ENCODE measurements at places on chromosomes 5 and 9.

DNA sequence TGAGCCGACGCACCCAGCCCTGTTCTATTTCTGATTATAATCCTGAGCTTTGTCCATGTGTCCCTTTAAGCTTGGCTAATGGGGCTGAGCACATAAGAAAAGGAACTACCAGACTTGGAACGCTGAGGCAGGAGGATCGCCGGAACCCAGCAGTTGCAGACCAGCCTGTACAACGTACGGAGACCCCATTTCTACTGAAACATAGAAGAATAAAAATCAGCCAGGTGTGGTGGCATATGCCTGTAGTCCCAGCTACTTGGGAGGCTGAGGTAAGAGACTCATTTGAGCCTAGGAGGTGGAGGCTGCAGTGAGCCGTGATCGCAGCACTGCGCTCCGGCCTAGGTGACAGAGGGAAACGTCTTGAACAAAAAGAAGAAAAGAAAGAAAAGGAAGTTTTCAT lies 22.3 kb downstream of the TRIM7 start:
- no peak for DNase-seq

GRCh38 chr5:1899201-1899600 lies 16.5 kb upstream of the IRX4 start:
- DNase-seq = no peak

DNA sequence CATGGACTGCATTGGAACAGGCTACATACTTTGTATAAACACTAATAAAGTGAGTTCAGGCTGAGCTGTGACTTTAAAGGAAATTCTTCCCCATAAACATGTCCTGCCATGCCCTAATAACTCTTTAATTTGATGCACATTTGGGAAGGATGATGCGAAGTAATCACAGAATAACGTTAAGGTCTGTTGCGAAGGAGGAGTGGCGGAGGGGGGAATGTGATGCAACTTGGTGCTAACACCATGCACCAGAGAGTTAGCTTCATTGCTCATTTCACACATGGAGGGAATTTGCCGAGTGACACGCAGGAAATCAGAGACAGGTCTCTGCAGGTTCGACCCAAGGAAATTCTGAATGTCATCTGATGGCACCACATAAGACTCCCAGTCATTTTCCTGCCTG lies 32.9 kb downstream of the SLIT3 start:
- DNase-seq = no peak

DNA sequence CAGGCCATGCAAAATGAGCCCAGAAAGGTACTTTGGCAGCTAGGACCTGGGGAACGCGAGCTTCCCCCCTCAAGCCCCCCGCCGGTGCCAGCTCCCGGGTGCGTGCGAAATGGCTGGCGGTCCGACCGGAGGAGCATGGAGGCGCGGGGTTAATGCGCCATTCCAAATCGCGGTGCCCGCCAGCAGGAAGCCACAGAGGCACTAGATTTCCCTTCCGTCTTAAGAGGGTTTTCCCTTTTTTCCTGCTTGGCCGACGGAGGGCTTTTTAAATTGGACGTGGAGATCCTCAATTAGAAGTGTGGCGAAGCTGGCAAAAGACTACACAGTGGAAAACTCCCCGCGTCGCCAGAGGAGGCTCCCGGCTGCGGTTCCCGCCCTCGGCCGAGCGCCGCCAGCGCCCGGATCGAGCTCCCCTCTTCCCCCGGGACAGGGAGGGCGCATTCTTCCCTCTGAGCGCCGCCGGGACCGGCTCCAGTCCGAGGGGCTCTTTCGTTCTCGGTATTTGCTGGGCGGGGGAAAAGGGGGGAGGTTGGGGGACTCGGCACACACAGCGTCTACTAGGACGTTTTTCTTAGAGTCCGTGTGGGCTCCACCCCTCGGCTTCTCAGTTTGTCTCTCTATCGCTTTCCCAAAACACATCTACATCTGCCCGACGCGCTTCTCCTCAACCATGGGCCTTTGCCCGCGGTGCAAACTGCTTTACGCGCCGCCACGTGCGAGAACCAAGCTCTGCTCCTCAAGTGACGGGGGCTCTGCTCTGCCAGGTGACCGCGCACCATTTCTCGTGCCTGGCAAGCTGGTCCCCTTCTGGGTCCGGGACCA lies 3.0 kb downstream of the GDNF start:
- DNase-seq = peak; percentile 45

GRCh38 chr9:89001917-89002540 lies 10.8 kb downstream of the S1PR3 start:
- DNase-seq = no peak

DNA sequence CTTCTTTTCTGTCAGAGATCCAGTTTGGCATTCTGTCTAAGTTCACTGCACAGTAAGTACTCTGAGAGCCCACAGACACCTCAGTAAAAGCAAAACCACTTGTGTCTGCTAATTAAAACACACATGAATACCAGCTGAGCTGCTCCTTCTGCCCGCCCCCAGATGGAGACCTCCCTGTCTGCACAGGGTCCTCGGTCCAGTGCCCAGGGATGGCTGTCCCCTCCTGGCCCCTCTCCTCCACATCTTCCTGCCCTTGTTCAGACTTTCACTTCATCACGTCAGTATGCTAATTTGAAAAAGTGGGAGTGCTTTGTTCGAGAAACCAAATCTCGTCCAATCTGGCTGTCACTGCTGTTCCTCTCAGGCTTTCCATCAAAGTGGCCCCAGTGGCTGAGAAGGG lies 43.5 kb downstream of the LIX1 start:
- DNase-seq = no peak

DNA sequence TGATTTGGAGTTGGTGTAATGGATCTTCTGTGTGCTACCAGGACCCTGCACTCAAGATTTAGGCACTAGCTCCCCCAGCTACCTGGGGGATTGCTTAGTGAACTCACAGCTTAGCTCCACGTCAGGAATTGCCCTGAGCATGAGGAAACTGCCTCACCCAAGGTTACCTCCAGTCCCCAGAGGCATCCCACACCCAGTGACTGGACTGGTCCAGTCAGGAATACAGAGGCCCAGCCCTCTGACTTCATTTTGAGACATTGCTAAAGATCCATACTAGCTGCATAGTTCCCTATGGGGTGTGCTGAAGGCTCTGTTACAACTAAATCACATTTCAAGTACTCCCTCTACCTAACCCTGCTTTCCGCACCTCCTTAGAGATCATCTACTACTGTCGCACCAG lies 364.7 kb downstream of the EFNA5 start:
- DNase-seq = no peak

DNA sequence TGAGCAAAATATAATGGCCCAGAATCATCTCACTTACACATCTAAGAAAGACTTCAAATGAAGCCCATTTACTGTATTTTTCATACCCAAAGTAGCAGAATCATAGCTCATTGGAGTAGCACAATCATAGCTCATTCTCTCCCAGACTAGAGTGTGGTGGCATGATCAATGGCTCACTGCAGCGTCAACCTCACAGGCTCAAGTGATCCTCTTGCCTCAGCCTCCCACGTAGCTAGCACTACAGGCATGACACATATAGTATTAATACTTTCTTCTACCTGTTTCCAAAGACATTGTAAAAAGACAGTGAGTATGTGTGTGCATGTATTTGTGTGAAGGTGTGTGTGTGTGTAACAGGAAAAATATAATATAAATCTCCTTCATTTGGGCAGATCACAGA lies 1247.9 kb upstream of the ACO1 start:
- DNase-seq = no peak

DNA sequence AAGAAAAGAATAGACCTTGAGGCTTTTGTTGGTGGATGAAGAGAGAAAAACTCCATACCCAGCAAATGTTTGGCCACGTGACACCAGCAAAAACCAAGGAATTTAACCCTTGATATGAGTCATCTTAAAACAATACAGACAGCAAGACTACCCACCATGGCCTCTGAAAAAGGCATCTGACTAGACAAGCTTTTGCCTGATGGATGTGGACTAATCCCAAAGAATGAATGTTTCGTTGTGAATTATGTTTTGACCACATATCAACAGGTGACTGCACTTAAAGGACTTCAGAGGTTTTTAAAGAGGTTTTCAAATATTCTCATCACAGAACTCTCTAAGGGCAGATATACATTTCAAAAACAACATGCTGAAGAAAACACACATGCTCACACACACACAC lies 33.0 kb upstream of the SLC1A3 start:
- DNase-seq = no peak

- DNase-seq = no peak
Measured at GRCh38 chr5:68544091-68544647, 328.6 kb downstream of the PIK3R1 start.

DNA sequence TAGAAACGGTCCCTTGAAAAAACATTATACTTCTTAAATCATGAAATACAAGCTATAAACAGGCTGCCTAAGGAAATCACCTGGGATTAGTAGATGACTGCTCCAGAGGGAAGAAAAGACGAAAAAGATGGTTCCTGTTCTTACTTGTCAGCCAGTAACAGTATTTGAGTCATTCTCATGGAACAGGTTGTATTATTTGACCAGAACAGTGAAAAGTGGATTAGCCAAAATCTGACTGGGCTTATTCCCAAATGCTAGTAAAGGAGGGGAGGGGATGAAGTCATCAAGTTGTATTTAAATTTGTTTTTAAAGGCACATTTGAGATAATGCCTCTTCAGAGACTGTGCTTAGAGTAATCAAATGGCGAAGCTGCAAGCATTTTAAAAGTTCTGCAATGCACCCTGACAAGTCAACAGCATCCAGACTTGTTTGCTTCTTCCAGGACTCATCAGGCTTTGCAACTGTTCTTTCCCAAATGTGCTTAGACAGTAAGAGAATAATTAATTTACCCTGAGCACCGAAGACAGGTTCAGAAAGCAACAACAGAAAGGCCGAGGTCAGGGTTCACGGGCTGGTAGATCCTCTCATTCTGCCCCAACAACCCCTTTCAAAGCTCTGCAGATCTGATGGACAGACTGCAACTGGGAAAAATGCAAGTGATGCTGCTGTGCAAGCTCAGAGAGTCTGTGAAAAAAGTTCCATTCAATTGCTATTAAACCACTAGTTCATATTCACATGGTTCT lies 800.6 kb downstream of the KCTD16 start:
- no peak for DNase-seq

DNA sequence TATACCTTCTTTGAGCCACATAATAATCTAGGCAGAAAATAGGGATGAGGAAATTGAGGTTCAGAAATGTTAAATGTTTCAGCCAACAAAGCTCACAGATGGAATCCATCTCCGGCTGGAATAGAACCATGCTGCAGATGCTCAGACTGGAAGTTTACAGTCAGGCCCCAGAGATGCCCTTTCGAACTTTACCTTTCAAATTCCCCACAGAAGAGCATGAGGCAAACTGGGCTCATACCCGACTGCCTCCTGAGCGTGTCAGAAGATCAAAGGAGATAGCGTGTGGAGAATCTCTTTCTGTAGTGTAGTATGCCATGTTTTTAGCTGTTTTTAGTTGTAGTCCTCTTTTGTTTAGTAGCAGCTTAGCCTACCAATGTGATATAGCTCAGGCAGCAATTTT lies 72.0 kb upstream of the DAP start:
- no peak for DNase-seq

DNA sequence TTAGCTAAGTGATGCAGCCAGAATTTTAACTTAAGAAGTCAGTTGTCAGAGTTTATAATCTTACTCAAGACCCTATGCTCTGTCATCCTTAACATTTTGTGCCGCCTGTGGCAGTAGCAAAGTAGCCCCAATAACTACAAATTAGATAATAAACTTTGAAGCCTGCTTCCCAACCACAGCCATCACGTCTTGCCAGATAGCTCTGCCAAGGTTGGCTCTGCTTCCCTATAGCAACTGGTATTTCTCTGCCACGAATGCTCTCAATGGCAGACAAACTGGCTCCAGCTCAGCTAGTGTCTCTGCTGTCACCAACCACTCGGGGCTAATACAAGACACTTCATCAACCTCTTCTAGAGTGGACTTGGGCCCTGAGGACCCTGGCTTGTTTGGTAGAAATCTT lies 576.1 kb downstream of the CDH12 start:
- DNase-seq = no peak

DNA sequence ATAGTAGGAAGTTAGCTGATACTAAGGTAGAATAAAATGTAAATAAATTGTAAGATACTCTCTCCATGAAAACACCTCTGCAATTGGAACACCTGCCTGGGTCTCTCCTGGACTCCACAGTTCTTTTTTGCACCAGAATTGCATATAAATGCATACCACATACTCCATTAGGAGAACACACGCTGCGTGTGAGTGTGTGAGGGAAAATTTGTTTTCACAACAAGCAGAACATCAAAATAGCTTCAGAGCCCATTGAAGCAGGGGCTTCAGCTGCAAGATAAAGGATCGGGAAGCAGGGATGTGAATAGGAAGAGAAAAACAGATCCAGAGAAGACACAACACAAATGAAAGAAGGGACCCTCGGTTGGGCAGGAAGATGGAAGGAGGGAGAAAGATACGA lies 389.8 kb upstream of the BRINP1 start:
- DNase-seq = no peak

- no peak for DNase-seq
Measured at GRCh38 chr9:82363682-82364081, 375.1 kb downstream of the SPATA31D1 start.

DNA sequence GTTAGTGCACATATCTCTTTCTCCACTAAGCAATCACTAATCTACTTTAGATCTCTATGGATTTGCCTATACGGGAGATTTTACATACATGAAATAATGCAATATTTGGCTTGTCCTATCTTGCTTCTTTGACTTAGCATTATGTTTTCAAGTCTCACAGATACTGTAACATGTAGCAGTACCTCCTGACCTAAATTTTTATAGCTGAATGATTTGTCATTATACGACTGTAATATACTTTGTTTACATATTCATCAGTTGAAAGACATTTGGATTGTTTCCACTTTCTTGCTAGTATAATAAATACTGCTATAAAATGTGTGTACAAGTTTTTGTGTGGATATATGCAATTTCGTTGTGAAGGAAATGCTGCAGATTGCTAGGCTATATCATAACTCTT lies 1520.8 kb upstream of the CDH6 start:
- DNase-seq = no peak

DNA sequence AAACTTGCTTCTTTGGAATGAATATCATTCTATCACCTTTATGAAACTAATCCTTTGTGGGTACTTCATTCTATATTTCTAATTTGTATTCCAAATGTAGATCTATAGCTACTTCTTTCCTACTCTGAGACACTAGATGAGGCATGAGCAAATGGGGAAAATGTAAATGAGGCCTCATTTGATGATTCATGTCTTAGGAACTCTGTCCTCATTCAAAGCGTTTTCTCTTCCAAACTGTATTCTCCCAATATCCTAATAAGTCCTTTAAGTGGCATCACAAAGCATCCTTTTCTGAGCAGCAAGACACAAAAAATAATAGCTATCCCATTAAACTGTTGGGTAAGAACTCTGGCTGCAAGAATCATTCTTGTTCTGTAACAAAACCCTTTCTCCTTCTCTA lies 56.1 kb downstream of the TTLL11 start:
- no peak for DNase-seq

DNA sequence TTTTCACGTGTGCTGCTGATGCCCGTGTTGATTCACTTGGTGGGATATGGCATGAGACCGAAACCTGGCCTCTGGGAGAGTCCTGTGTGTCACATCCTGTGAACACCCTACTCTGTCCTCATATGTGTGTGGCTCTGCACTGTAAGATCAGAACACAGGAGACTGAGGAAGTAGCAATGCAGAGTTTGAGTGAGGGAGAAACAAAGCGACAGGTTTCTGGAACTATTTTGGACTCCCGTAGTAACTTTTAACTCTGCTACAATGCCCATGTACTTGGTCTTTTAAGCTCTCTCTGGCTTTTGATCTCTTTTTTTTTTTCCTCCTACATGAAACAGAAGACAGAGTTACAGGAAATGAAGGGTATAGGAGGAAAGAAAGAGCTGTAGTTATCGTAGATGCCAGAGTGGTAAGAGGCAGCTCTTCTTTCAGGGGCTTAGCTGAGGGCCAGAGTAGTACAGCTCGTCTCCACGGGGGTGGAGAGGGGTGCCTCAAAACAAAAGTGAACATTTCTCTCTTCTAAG lies 26.6 kb downstream of the GRAMD2B start:
- DNase-seq = peak; percentile 17

GRCh38 chr5:53084546-53085255 lies 24.9 kb downstream of the MOCS2 start:
- no peak for DNase-seq

Data from NCI-H510A treated with DMSO at 0.1 percent for 48 hours (cell line).